ENCODE measurements at places on chromosomes 3 and 15. TPM values are rescaled to one million over a fixed set of nuclear protein-coding genes. Genes with fewer than 3 reads are reported as not detected.

Gene ENTPD3
- total RNA-seq: 1.9 TPM

Gene HIGD2B
- total RNA-seq: not detected

Gene PLXNA1
- total RNA-seq: 38.8 TPM

Gene DCLK3
- 0.47 TPM for total RNA-seq

Gene XIRP1
- 10.2 TPM for total RNA-seq

Gene POLR2H
- 68.9 TPM for total RNA-seq
